ENCODE measurements at places on chromosomes 2 and 18.

DNA sequence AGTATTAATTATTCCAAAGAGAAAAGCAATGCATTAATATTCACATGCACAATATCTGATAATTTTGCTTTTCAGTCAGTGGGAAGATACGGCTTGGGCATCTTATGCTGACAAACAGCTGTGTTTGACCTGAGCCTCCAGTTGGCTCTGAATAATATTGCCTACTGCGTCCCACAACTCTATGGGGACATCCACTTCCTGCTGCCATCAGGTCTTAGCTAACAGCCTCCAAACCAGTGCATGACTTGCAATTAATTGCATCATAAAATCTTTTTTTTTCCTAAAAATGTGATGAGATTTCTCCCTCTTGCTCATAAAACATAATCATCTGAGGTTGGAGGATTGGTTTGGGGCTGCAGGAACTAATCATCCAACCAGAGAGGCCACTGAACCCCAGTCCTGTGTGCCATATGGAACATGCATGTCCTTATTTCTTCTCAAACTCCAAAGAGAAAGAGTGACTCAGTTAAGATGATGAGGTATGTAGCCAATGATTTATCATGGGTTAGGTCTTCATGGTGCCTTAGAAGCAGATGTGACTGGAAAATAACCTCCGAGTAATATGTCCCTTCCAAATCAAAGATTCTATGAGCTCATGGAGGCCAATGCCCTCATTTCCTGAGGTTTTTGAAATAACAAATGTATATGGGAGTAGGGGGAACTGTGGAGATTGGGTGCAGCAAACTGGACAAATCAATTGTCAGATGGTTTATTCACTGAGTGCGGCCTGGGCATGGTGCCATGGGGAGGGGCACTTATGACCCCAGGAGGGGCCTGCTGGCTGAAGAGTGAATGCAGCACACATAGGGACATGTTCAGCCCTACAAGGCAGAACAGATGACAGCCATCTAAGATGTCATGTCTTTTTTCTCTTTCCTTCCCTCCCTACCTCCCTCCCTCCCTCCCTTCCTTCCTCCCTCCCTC is 39.4 kb downstream of the EDAR start:
- DNase-seq, result no peak

DNA sequence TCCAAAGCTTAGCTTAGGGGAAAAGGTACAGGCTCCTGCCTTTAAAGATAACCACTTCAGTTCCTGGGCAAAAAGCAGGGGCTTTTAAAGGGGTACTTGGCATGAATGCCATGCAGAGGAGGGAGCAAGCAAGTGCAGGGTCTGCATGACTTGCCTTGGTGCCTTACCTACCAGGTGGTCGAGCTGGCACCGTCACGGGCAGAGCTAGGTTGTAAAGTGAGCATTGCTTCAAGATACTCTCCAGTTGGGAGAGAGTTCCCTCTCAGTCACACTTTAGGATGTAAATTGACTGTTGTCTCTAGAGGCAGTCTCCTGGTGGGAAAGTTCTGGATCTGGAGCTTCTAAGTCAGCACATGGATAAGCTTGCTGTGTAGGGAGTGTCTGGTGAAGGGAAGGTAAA is 58.6 kb upstream of the MCFD2 start:
- DNase-seq, result no peak

GRCh38 chr18:53411511-53411910 is 813.0 kb downstream of the MBD2 start:
- DNase-seq, result no peak

DNA sequence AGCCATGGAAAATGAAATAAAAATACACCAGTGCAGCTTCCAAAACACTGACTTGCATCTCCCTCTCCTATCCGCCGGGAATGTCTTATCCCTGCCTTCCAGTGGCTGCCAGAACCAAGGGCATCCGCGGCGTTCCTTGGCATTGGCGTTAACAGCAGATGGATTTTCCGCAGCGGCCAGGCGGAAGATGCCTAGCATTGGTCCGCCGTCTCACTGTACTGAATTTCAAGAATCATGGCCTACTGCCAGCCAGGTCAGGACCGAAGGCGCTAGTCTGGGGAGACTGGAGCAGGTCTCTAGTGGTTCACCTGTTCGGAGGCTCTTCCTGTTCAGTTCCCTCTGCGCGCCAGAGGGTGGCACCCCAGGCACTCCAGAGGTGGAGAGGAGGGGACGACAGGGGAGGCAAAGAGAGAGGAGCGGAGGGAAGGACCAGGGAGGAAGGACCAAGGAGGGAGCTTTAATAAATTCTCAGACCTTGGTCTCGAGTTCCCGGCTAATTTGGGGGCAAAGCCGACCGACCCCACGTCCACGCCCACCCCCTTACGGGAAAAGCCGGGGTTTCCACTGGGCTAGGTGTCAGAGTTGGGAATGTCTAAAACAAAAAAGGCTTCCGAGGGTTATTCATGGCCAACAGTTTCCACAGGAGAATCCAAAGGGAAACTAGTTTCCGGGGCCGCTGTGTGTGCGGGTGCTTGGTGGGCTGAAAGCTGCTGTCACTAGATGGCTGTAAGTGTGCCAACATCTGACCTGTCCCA is 3.7 kb upstream of the BCL2L11 start:
- no peak for DNase-seq

DNA sequence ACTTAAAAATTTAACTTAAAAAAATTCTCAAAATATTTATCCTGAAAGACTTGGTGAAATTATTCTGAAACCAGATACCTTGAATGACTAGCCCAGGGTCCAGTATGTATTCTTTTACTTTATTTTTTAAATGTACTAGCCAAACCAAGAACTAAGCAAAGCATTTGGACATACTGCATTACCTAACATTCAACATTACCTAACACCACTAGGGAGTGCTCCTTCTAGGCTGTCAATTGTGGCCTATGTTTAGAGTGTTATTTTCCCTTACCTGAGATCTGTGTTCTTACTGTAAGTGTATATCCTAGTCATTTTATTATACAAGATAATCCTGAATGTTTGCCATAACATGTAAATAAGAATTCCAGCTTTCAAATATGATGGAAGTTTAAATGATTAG is 496.6 kb downstream of the PTPRM start:
- no peak for DNase-seq

- peak; percentile 94 for DNase-seq
Measured at GRCh38 chr2:47906157-47907038, at the start of gene FBXO11. Gene FBXO11, minus strand, starts transcription at chr2:47906498. Its CDS starts 778 bp downstream, at chr2:47905720.

DNA sequence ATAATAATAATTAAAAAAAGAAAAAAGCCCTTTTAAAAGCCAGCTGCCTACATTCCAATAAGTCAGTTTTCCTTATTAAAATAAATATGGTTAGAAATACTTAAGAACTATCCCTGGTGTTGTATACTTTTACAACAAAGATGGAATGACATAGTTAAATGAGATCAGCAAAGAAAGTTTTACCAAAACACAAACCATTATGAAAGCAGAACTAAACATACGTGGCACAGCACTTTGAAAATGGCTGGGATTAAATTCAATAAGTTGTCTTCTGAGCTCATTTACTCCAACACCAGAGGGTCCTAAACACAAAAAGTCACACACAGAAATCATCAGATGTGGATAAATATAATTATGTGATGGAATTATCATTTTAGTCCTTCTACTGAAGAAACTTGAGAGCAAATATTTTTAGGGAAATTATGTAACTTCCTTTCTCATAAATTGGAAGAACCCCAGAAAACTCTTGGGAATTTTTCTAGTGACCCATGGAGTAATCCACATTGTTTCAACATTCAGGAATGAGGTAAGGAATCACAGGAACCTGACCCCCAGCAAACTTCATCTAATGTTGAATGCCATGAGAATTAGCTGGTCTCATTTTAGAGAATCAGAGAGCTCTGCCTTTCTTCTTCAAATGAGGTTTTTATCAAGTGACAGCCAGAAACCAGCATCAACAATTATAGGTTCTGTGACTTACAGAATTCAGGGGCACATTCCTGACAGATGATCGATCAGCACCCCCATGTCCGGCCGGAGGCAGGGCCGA is 11.5 kb upstream of the TMEM237 start:
- no peak for DNase-seq

DNA sequence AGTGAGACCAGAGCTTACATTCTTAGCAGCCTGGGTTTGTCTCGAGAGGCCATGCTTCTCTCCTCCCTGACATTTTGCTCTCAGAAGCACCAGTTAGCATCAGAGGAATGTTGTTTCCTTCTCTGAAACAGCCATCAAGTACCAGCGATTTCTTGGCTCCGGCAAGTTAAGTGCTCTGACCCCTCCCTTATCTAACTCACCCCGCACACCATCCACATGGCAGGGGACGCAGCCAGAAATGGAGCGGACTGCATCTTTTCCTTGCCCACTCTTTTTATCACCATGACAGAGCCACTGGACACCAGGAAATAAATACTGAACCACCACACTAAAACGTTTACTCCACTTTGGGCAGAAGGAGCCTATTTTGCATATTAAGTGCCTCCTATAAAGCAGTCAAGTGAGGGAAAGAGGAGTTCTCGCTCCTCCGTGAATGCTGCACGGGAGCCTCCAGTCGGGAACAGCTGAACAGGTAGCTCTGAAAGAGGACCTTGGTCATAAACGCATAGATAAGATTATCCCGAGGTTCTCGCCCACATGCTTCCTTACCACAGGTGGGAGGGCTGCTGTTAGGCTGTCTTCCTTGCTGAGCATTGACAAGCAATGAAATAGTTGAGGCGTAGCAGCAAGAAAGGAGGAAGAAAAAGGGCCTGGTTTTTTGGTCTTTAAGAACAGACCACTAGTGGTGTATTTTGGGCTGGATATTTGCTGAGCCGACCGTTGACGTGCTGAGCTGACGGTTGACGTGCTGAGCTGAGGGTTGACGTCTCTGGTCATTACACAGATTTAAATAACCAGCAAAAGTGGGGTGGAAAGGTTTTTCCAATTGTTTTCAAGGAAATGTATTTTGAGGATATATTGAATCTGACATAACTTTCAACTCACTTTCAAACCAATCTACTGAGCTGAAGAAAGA is 71.4 kb upstream of the ITGB6 start:
- DNase-seq, result no peak

- DNase-seq, result no peak
Measured at GRCh38 chr18:58416704-58417683, 211.9 kb downstream of the ALPK2 start.

DNA sequence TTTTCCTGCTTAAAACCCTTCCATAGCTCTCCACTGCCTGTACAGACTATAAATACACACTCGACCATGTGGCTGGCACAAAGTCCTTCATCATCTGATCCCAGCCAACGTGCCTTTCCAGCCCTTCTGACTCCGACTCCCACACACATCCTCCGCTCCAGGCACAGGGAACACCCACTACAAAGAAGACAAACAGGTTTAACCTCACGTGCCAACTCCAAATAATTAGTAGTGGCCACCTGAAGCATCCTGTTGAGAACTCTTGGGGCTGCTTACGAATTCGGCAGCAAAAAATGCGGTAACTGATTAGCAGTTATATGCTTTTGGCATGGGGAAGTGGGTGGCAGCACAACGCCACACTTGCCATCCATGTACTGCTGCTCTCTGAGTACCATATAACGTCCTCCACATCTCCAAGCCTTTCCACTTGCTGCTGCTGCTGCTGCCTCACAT is 12.1 kb downstream of the SPIRE1 start:
- DNase-seq, result no peak

DNA sequence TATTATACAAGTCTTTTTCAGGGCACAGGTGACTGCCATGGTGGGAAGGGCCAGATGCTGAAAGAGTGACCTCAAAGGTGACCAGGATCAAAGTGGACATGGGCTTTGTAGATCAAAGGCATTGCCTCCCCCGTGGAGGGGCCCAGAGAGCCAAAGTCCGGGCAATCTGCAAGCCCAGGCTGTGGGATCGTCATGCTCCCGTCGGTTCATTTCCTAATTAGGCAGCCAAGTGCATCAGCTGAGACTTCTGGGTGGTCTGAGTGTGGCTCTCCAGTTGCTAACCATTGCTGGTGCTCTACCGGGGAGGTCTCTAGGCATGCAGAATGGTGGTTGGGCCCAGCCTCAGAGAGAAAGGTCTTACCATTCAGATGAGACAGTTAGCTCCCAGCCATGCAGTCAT is 61.6 kb downstream of the TRIB2 start:
- no peak for DNase-seq

DNA sequence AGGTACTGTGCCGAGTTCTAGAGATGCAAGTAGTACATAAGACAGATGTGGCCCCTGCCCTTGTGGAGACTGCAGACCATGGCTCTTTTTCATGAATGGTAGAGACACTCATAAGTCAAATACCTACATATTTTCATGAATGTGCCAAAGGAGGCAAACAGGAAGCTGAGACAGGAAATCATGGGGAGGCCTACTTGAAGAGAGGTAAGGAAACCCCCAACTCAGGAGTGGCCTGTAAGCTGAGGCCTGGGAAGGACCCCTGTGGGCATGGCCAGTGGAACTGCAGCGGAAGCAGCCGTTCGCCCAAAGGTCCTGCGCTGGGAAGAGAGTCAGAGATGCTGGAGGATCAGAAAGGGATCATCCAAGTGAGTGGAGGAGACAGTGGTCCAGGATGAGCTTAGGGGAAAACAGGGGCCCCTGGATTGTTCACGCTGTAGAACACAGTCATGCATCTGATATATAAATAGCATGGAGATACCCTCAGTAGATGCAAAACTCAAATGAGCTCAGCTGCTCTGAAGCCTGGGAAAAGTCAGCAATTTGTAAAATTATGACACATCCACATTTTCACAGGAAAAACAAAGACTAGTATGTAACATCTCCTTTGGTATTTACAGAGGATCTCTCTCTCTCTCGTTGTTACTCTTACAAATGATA is 228.9 kb downstream of the NEDD4L start:
- DNase-seq, result no peak

- DNase-seq, result no peak
Measured at GRCh38 chr2:177338177-177338721, 54.3 kb upstream of the AGPS start.

DNA sequence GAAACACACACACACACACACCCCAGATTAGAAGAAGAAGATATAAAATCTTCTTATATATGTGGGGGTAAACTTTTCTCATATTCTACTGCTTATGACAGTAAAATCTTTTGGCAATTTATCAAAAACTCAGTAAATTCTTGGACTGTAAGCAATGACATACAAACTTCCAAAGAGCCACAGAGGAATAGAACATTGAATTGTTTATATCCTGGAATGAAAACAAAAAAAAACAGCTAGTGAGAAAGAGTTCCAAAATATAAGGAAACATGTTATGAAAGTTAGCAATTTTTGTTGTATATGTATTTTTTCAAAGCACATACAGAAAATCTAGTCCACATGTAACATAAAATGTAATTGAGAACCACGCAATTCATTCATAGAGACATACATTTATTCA is 764.9 kb downstream of the DSC3 start:
- DNase-seq, result no peak

DNA sequence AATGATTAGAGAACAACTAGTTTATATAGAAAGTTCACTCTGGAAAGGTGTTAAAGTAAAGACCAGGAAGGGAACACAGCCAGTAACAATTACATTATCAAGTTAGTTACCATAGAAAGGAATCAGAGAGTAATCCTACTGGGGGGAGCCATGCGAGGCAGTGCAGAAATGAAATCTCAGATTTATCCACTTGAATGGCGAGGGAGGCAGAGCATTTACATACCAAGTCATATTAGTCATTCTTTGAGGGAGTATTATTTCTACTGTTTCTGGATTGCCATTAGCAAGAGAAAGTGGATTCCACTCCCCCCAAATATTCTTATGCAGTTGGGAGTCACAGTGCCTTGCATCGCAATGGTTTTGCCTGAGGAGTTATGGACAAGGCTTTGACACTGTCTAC is 472.7 kb upstream of the TRIB2 start:
- no peak for DNase-seq
